ENCODE measurements at places on chromosomes 2 and 18.
A peak's percentile ranks its signal among the peaks of the same experiment; 100 is the strongest.

DNA sequence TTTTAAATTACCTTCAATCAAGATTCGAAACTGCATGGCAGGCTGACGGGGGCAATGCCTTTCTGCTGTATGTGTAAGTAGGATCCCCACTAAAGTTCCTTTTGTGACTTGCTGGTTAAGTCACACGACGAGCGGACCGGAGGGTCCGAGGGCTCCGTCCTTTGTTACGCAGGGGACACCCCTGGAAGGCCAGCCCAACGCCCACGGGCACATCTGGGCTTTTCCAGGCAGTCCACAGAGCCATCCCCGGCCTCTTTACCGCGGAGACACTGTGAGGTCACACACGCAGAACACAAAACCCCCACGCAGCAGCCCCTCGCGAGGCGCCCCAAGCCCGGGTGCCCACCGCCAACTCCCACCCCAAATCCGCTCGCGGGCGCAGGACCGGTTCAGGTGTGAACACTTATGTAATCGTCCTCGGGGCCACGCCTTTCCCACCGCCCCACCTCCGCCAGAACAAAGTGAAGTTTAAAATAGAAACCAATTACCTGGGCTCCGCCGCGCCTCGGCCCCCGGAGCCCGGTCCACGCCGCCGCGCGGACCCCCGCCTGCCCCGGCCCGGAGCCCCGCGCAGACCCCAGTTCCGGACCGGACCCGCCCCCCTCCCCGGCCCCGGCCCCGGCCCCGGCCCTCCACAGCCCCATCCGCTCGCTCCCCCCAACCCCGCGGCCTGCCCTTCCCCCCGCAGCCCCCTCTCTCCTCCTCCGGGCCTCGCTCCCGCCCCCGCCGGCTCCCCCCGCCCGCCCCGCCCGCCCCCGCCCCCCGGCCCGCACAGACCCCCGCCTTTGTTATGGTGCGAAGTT, 4.2 kb downstream of the ZNF516 start:
- DNase-seq, result peak; percentile 82

DNA sequence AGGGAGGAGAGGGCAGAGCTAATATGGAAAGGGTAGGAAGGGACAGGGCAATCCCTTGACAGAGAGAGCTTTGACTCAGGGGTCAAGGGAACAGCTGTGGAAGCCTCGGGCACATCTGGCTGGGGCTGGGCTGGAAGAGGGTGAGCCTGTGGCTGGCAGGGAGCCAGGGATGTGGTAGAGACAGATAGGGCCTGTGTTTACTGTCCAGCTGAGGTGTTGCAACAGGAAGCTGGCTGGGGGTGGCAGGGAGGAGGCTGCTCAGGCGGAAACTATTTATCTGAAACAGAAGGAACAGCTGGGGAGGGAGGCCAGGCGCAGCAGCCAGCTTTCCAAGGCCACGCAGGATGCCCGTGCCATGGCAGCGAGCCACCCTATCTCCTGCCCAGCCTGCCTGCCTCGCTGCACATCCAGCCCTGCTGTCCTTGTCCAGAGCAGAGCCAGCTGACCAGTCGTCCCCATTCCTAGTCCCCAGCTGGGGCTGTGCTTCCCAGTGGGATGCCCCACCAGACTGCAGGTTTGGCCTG, 264.7 kb downstream of the CYP26B1 start:
- peak; percentile 17 for DNase-seq

- DNase-seq, result no peak
Observed at GRCh38 chr2:10909050-10909995, 2.4 kb upstream of the KCNF1 start.

GRCh38 chr2:119022678-119023077, 80.7 kb downstream of the MARCO start:
- DNase-seq, result no peak

DNA sequence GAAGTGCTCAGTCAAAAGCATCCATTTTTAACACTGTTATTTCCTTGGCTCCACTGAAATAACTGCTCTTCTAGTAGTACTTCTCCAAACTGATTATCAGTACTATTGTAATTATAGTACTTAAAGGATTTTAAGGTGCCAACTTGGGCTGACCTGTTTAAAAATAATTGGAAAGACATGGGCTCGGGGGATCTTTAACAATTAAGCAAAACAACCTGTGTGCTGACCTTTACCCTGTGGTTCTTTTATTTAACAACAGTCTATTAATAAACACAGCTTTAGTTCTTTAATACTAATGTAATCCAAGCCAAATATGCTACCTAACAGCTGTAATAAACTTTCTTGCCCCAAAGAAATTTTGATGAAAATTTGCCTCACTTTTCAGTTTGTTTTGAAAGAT, 6.9 kb upstream of the ITPRID2 start:
- no peak for DNase-seq

DNA sequence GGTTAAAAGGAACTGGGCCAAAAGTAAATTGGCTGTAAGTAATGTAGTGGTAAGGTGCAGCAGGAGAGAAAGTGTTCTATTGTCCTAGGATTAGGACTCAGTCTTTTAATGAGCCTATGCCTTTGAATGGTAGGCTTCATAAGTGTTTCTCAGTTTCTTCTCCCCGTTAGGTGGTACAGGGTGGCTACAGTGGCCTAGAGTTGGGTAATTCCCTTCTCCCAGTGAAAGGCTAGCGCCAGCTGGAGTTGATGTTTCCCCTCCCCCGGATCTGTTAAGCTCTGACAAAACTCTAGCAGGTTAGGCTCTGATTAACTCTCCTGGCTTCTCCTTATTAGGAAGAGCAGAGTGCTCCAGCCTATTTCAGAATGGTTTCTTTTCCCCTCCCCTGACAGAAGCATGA, 127.7 kb downstream of the DNAH6 start:
- DNase-seq, result no peak

- no peak for DNase-seq
Observed at GRCh38 chr2:132873738-132874137, 203.7 kb upstream of the LYPD1 start.

- DNase-seq, result no peak
Observed at GRCh38 chr2:227870710-227871374, 589 bp upstream of the DAW1 start.

DNA sequence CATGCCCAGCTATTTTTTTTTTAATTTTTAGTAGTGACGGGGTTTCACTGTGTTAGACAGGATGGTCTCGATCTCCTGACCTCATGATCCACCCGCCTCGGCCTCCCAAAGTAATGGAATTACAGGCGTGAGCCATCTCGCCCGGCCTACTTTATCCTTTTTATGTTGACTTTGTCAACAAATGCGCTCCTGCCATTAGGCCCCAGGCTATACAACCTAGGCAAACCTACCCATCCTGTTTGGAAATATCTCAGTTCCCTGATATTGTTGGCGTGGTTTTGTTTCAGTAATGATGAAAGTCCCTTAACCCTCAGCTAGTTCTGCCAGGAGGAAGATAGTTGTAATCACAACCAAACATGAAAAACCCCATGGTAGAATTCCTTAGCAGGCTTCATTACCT, 249.4 kb upstream of the SOX11 start:
- DNase-seq, result no peak

DNA sequence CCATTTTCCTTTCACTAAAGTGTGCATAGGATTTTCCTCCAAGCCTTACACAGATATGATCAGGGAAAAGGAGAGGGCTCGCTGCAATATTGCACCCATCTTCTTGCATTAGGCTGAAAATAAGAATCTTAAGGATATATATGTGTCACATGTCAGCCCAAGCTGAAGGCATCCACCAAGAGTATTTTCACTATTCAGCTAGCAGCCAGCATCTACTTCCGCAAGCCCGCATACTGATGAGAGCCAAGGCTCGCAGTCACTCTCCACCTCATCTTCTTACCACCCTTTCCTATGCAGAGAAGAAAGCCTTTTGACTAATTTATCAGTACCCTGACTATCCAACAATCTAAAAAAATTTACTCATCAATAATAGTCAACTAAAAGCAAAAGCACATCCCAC, 6.1 kb downstream of the TMEM163 start:
- no peak for DNase-seq

DNA sequence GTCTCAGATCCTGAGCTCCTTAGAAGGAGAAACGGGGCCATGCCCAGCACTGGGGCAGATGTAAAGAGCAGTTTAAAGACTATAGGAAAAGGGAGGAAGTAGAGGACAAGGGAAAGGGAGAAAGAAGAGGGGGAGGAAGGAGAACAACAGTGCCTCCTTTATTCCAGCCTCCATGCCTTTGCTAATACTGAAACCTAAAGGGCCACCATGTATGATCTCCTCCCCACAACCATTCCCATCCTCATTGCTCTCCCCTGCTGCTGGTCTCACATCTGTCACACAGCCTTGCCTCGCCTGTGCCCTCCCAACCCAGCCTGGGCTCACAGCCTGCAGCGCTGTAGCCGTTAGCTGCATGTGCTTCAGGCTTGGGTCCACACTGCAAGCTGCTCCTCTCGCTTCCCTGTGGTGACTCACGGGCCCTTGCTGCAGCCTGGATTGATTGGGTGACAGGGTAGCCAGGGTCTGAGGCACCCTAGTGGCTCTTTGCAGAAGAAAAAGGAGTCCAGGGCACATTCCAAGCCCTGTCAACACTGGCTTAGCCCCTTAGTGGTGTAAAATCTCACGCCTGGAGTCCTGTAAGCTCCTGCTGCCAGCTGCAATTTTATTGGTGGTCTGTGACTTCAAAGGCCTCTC, 281.9 kb downstream of the SRBD1 start:
- no peak for DNase-seq

DNA sequence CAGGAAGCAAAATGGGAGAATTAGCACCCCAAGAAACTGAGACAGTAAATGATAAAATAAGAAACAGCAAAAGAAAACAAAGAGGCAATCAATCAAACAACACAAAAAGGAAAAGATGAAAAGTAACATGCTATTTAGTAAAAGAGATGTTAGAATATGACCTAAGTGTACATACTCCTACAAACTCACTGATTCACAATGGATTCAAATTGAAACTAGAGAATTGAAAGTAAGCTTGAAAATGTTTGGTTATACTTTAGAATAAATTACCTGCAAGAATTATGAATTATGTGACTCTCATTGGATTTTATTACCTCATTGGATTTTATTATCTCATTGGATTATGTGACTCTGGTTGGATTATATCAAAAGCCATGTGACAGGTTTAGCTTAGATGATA, 22.8 kb upstream of the CCNYL1 start:
- no peak for DNase-seq

GRCh38 chr2:100902817-100903405, 83.0 kb downstream of the NPAS2 start:
- DNase-seq, result no peak

- no peak for DNase-seq
Observed at GRCh38 chr18:74190086-74190485, 41.8 kb downstream of the TIMM21 start.

DNA sequence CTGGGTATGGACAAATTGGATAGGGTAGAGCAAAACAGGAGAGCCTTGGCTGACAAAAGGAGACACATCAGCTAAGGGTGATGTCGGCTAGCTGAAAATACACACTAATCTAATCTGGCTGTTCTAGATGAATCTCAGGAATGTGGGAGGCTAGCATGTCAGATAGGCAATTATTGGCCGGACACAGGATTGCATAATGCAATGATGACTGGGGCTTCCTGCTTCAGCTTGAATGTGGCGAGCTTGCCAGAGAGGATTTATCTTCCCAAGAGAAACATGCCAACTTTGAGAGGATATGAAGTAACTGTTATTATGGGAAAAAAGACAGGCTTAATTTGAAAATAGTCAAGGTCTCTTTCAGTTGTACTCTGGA, 102.4 kb downstream of the TRIB2 start:
- DNase-seq, result peak; percentile 13

DNA sequence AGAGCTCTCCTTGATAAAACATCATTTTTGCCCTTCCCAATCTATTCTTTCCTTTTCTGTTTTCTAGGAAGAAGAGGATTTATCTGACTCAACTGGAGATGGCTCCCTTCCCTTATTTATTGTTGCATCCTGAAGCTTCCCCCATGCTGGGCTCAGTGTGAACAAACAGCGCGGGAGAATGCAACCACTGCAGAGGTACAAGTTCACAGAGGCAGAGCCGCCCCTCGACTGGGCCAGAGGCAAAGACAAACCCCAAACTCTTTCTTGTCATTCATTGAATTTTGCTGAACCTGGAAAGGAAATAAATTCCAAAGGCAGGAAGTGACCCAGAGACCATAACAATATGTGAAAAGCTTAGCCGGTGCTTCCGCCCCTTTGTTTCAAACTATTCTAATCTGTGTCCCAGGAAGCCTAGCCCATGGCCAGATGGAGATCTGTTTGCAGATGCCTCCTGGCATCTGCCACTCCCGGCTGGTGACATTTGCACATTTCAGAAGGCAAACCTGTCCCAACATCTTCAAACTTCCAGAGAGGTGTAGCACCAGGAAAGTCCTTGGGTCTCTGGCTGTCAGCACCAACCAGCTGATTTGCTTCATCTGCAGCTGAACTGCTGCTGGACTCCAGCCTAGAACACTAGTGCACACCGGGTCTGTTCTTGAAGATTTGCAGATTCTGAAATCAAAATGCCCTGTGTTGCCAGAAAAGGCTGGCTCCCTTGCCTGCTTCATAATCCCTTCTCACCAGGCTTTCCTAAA, 79.4 kb upstream of the MAP4K3 start:
- DNase-seq, result peak; percentile 35

DNA sequence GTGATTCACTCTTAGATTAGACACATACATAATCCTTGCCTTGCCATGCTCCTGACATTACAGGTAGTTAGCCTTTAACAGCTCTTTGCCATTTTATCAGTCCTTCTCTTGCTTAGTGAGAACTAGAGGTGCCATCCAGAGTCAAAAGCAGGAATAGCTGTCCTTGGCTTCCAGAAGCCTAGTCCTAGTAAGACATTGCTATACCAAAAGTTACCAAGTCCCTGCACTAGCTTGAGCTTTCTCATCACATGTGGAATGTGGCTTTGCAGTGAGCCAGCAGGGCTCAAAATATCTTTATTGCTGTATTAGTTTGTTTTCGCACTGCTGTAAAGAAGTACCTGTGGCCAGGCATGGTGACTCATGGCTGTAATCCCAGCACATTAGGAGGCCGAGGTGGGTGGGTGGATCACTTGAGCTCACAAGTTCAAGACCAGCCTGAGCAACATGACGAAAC, 104.7 kb upstream of the NOSTRIN start:
- no peak for DNase-seq

- DNase-seq, result no peak
Observed at GRCh38 chr2:135812907-135813511, 24.0 kb downstream of the LCT start.

- DNase-seq, result no peak
Observed at GRCh38 chr2:13919981-13920382, 712.5 kb upstream of the LRATD1 start.

DNA sequence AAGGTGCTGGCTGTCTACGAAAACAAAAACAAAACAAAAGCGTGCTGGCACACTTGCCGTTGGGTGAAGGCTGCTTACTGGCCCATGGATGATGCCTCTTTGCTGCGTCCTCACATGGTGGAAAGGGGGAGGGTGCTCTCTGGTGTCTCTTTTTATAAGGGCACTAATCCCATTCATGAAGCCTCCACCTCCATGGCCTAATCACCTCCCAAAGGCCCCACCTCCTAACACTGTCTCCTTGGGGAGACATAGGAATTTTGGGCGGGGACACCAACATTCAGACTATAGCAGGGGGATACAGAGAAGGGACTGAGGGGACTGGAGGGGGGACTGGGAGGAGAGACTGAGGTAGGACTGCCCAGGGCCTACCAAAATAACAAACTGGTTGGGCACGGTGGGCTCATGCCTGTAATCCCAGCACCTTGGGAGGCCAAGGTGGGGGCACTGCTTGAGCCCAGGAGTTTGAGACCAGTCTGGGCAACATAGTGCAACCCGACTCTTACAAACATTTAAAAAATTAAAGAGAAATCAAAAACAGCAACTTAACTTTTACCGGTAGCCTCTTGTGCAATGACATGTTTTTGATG, 14.5 kb downstream of the PTMA start:
- DNase-seq, result no peak

All from right kidney (tissue), 9 donors.